ENCODE measurements at places on chromosomes 13 and 19. TPM values are rescaled to one million over a fixed set of nuclear protein-coding genes. Genes with fewer than 3 reads are reported as not detected.

DNA sequence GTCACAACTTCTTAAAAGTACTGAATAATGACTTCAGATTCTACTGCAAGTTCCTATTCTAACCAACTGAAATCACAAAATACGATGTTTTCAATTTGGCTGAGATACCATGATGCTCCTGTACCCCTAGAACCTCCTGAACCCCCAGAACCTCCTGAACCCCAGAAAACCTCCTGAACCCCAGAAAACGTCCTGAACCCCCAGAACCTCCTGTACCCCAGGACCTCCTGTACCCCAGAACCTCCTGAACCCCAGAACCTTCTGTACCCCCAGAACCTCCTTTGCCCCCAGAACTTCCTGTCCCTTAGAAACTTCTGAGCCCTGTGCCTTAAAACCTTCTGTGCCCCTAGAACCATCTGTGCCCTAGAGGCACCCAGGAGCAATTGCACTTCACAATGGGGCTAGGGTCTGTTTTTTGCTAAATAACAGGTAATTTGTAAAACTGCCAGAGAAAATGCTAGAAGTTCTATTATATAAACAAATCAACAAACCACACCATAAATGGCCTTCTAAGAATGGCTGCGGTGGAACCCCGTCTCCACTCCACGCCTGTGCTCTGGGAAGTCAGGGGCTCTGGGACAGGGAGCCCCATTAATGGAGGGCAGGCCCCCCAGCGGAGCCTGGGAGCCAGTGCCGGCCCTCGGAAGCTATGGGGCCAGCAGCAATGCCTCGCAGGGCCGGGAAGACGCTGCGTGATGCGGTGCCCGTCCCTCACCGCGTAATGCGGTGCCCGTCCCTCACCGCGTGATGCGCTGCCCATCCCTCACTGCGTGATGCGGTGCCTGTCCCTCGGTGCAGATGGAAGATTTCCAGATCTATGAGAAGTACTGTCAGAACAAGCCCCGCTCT, 21.3 kb upstream of the F7 start:
- DNase-seq: no peak

COMP gene
- total RNA-seq: not detected

HSPB6 gene
- 0.20 TPM for total RNA-seq

- no peak for DNase-seq
Observed at GRCh38 chr13:98541191-98541590, 35.7 kb downstream of the STK24 start.

GRCh38 chr13:21541980-21542379, 62.0 kb downstream of the MICU2 start:
- DNase-seq: no peak

FBN3 gene
- total RNA-seq: not detected

DNA sequence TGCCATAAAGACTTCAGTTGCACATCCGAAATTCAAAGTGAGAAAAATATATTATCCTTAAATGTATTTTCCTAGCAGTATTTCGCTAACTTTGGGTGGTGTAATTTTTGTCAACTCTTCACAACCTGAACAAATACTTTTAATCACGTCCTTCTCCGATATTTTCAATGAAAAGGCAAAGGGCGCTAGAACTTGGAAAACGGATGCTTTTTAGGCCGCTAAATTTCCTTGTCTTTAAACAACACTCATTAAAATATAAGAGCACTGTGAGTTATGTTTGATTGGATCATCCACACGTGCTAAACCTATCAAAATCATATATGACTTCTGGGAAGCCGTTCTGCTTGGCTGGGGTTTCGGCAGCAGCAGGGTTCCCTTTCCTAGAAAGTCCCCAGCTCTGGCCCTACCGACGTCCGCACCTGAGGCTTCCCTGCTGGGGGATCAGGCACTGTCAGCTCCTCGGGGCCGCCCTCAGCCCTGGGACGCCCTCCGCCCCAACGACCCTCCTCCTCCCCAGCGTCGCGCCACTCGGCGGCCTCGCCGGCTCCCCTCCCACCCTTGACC, 462 bp upstream of the MPHOSPH8 start:
- DNase-seq: no peak

DNA sequence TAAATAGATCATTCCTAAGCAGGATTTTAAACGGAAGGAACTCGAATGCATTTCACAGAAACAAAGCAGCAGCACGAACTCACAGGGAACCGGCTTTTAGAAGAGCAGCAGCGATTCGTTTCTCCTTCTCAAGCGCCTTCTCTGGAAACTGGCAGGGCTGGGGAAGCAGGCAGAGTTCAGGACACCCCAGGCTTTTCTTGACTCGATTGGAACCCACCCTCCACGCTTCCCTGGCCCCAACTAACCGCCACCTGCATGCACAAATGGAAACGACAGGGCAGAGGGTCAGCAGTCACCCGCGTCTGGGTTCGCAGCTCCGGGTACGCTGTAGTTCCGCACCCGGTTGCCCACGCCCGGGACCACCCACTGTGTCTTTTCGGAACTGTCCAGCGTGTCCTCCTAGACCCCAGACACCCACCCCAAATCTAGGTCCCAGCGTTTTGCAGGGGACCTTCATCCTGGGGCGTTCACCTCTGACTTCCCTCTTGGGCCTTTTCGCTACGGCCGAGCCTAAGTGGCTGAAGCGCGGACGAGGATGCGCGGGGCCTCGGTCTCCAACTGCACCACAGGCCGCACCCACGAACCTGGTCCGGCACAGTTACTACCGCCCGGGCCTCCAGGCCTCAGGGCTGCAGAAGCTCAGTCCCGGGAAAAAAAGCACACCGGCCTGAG, 500 bp downstream of the ZFP30 start:
- no peak for DNase-seq

DNA sequence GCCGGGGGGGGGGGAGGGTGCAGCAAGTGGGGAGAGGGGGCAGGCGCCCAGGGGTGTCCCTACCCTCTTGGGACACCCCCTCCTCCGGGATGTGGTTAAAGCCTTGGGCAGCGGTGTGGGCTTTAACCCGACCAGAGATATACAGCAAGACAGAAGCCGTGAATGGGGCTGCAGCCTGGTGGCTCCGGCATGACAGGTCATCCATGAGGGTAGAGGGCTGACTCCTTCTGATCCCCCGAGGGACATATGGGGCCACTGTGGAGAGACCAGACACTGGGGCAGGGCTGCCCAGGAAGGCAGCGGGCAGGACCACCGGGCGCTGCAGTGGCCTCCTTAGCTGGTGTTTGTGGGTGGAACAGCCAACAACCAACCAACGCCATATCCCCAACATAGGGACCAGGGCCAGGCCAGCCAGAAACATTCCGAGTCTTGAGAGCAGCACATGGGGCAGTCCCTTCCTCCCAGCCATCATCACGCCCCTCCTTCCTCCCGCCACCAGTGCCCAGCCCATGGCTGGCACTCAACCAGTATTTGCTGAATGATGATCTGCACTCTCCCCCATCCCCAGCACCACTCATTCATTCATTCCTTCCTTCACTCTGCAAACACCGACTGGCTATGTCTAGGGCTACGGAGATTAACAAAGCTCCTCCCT, 18.2 kb downstream of the ELAVL1 start:
- DNase-seq: no peak

SULT2A1 gene
- not detected for total RNA-seq

ARGLU1 gene
- 44.9 TPM for total RNA-seq

APOE gene
- 0.53 TPM for total RNA-seq

GRCh38 chr13:70580825-70581224, 472.6 kb upstream of the KLHL1 start:
- DNase-seq: no peak

- DNase-seq: no peak
Observed at GRCh38 chr19:18939922-18940768, 872 bp downstream of the HOMER3 start.

DNA sequence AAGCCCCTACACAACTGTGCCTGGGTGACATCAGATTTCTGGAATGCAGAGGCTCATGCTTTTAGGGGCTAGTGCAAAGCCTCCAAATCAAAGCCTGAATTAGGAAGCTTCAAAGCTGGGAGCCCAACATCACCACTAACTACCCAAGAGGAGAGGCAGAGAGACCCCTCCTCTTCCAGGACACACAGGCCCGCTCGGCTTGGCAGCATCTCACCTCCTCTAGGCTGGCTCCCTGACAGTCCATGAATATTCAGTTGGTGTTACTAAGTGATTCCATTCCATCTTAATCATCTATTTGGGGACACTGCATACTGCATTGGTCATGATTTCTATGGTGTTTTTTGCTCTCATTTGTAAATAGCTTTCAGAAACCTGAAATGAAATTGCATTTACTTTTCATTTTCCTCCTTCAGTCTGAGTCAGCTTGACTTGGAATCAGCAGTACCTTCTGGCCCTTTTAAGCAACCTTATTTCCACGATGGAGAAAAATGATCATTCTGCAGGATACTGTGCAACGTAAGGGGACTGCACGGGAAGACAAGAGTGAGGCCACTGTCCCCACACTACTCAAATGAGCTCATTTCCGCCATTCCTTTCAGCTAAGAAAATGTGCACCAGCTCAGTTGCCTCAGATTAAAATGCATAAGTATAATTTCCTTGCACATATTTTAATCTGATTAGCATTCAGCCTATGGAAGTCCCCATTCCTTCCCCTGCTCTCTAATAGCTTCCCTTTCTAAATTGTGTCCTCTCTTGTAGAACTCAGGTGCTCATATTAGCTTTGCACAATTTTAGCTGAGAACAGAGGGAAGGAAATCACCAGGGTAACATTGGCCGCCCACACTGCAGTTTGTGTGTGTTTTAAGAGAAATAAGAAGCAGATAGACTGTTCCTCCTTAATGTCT, 219.9 kb downstream of the RFC3 start:
- no peak for DNase-seq

FLT1 gene
- 110 TPM for total RNA-seq

- no peak for DNase-seq
Observed at GRCh38 chr19:11539495-11540365, 1.1 kb downstream of the CNN1 start.

URAD gene
- total RNA-seq: not detected

GRCh38 chr13:28657784-28658538, 969 bp upstream of the POMP start:
- DNase-seq: no peak

GRCh38 chr19:4134351-4134750, 10.4 kb upstream of the MAP2K2 start:
- no peak for DNase-seq

DNA sequence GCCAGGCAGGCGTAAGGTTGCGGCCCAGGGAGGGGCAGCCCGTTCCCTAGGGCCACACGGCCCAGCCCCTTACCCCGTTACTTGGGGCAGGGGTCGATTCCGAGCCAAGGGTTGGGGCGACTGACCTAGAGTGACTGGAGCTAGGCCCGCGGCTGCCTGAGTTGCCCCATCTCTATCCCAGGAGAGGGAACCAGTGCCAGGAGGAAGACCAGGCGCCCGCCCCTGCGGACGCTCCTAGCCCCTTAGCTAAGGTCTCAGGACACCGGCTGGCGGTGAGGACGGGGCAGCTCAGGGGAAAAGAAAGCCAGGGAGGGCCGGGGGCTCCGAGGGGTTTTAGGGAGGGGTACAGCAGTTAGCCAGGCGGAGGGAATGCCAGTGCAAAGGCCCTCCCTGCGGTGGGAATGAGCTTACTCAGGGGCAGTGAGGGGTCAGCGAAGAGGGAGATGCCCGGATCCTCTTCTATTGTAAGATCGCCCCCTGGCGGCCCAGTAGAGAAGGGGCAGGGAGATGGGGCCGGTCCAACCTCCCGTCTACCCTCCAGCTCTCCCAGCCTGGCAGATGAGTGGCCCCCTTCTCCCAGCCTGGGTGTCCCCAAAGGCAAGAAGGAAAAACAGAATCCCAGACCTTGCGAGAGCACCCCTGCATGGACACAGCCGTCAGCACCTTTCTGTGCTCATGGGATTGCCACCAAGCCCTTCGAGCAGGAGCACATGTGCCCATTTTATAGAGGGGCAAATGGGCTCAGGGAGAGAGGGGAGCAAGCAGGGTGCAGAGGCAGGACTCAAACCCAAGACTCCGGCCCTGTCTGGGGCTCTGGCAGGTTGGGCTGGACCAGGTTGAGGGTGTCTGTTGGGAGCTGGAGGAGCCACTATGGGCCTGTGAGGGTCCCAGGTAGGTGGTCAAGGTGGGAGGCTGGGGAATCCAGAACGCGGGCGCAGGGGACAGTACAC, 16.3 kb downstream of the CILP2 start:
- DNase-seq: no peak

GRCh38 chr19:7000333-7000732, 20.9 kb downstream of the MBD3L2B start:
- DNase-seq: no peak

DNA sequence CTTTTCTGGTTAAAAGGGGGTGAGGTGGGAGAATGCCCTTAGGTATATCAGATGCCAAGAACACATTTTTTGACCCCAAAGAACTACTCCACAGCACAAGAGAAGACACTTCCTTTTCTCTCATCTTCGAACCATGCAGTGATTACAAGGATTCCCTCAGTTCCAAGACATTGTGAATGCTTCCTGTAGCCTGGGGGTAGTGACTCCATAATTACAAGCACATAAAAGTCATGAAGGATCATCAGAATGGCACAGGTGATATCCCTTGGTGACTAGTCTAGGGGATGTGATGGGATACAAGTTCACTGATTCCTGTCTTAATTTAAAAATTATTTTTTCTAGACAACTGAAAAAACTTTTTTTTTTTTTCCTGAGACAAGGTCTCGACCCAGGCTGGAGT, 78.0 kb downstream of the ZC3H13 start:
- DNase-seq: no peak

ZNF724 gene
- total RNA-seq: 8.2 TPM

CLEC17A gene
- not detected for total RNA-seq

- DNase-seq: no peak
Observed at GRCh38 chr19:50837300-50837699, 3.9 kb upstream of the KLK15 start.

DNA sequence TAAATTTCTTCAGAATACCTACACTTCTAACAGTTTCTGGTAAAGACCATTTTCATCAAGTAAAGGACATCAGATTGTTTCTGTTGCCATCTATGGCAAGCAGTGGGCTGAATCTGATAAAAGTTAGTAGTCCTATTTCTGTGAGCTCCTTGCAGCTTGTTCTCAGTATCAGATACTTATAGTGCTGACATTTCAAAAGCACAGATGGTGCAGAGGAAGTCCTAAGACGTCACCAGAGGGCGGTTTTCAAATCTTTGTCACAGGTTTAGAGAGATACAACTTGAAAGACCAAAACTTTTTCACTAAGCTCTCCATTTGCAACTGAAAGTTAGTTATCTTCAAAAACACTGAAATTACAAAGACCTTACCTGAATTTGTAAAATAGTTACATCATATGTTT, 719.8 kb downstream of the SLITRK1 start:
- DNase-seq: no peak

CGB2 gene
- not detected for total RNA-seq

C5AR1 gene
- total RNA-seq: not detected

- no peak for DNase-seq
Observed at GRCh38 chr13:103852036-103852435, 785.8 kb upstream of the SLC10A2 start.

DNA sequence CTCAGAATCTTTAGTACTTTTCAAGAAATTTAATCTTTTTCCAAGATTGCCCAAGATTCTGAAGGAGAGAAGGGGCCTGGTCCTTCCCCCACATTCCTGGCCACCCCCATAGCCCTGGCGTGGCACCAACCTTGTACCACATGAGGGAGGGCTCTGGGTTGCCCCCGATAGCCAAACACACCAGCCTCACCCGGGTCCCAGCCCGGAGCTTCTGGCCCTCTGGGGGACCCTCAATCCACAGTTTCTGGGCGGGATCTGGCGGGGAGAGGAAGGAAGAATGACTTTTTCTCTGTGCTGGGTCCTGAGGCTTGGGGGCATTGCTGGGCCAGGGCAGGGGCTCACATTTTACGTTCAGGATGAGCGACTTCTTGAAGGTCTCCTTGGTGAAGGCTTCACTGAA, 4.4 kb downstream of the NPHS1 start:
- DNase-seq: no peak

- no peak for DNase-seq
Observed at GRCh38 chr19:18298601-18299000, 17.2 kb upstream of the JUND start.

Data from pulmonary artery endothelial cell (primary cell).